ACHN (cell line): ENCODE measurements at places on chromosomes 5 and 9.

DNA sequence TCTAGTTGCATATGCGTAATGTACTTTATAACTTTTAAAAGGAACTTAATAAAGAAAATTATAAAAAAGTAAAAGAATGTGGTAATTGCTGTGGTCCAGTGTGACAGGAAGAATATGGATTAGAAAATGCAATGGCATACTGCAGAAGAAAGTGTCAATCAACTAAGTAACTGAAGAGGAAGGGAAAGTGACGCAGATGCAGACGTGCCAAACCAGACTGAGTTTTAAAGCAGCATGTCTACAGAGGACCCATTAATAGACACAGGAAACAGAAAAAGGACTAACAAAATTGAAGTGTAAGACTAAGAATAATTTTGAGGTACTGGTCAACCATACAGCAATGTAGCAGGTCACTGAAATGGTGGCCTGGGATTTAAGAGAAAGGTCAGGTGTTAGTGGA lies 73.3 kb downstream of the DPYSL3 start:
- DNase-seq, result no peak

- DNase-seq, result peak; percentile 49
These were observed 19.5 kb upstream of the ASPN start for GRCh38 chr9:92501671-92502393.

DNA sequence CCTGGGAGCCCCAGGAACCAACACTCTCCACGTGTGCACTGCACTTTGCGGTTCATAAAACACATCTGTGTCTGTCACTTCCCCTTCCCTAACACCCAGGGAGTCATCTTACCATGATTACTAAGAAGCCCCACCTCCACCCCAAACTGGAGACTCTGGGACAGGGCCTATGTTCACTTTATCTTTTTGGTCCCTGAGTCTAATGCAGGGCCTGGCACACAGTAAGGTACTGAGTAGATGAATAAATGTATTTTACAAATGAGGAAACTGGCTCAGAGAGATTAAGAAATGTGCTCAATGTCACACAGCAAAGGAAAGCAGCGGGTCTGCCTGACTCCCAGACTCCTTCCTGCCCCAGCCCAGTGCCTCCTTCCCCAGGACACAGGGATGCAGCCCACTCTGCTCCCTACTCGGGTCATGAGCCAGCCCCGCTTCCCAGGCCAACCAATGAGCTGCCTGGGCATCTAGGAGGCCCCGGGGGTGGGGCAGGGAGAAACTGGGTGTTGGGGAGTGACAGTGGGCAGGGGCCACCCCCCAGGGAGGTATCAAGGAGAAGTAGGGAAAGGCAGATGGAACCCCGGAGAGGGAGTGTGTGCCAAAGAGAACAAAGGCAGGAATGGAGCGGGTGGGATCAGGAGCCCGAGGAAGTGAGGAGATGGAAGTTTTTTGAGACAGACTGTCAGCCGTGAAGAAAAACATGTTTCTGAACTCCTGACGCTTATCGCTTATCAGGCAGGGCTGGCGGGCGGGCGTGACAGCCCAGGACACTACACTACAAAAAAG lies 30.5 kb downstream of the SHB start:
- no peak for DNase-seq

GRCh38 chr9:31335529-31336234 lies 1048.8 kb upstream of the ACO1 start:
- no peak for DNase-seq

DNA sequence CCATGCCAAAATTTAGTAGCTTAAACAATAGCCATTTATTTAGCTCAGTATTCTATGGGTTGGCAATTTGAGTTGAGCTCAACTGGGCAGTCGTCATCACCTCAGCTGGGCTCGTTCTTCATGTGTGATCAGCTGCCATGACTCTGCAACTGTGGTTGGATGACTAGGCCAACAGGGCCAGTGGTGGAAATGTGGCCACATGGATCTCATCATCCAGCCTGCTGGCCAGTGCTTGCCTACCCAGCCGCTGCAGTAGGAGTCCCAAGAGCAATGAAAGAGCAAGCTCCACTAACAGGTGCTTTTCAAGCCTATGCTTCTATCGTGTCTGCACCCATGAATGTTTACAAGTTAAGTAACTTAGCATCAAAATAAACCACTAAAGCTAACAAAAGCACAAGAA lies 158.0 kb downstream of the ATPSCKMT start:
- no peak for DNase-seq

GRCh38 chr5:133981714-133982113 lies 13.3 kb upstream of the C5orf15 start:
- no peak for DNase-seq

- DNase-seq, result no peak
These were observed 18.1 kb downstream of the GSN start for GRCh38 chr9:121285835-121286687.

GRCh38 chr9:127897193-127897692 lies 2.2 kb downstream of the ST6GALNAC6 start:
- DNase-seq, result no peak

DNA sequence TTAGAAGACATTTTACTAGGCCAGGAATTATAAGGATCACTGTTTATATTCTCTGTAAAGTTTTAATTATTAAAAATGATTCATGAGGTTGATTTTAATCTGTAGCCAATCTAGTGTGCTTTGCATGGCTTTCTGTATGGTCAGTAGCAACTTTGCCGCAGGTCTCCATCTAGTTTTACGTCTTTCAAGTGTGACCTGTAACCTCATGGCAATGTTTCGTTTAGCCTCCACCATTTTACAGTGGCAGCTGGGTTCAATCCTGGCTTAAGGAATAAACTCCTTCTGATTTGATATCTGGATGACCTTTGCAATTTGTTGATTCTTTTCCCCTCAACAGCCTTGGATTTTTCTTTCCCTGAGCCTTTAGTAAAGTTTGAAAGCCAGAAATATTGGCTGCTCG lies 434.5 kb upstream of the CDH9 start:
- DNase-seq, result no peak

GRCh38 chr9:36991516-36992134 lies 42.4 kb downstream of the PAX5 start:
- DNase-seq, result peak; percentile 25

DNA sequence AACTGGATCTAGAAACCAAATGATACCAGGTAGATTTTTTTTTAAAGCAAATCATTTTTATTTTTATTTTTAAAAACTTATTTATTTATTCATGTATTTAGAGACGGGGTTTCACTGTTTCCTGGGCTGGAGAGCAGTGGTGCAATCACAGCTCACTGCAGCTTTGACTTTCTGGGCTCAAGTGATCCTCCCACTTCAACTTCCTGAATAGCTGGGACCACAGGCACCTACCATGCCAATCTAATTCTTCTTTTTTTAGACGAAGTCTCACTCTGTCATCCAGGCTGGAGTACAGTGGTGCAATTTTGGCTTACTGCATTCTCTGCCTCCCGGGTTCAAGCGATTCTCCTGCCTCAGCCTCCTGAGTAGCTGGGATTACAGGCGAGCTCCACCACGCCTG lies 41.3 kb upstream of the CDK20 start:
- DNase-seq, result no peak

- no peak for DNase-seq
These were observed 358.6 kb downstream of the MSX2 start for GRCh38 chr5:175082866-175083590.

DNA sequence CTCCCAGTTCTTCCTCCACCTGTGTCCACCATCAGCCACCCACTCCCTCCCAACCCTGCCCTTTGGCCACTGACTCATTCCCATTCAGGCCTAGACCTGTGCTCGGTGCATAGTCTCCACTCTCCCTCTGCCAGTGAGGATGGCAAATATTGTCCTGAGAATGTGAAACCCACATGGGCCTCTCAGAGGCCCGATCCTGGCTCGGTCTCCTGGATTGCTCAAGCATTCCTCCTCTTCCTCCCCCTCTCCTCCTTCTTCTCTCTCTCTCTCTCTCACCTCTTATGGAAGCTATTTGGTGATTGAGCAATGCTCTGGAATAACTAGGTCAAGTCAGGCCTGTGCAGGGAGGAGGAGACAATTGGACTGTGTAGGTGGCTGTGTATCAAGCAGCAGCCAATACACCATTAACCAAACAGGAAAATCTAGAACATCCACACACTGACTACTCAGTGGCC lies 99.9 kb downstream of the KLF4 start:
- no peak for DNase-seq

DNA sequence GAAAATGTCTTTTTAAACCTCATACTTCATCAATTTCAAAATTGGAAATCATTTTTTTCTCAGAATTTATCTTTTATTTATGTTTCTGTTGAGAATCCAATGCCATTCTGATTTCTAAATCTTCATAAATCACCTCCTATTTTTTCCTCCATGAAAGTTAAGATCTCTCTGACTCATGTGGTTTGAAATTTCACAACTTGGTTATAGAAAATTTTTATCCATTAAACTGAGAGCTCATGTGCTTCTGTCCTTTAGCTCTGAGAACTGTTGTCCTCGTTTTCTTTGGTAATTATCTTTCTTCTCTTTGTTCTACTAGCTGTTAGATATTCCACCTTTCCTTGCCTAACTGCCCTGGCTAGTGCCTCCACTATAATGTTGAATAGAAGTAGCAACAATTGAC lies 1.5 kb upstream of the RNF180 start:
- DNase-seq, result no peak

- peak; percentile 70 for DNase-seq
These were observed 33.5 kb downstream of the SEMA4D start for GRCh38 chr9:89464300-89464901.

- DNase-seq, result peak; percentile 34
These were observed 1.7 kb downstream of the CAMSAP1 start for GRCh38 chr9:135905380-135906258.

DNA sequence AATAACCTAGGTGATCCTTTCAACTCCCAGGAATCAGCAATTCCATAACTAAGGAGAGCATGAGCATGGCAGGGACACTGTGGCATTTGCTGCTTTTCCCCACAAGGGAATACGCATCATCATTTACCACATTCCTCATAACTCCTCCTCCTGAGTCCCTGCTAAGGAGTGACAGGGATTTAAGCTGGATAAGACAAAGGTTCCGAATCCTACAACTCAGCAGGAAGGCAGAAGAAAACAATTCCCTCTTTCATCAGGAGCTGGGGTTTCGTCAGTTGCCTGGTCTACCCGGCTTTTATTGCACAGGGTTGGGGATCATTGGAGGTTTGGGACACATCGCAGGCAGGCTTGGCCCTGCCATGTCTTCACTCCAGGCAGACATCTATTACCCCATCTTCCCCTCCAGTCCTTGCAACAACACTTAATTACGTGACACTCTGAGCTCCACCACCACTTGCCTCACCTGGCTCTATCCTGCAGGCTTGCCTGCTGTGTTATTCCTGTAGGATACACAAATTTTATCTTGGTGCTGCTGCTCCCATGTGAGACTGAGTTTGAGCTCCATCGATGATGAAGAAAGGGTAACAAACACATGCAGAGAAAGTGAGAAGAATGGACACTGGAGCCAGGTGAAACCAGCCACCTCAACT lies 563.0 kb upstream of the KLF4 start:
- DNase-seq, result no peak

DNA sequence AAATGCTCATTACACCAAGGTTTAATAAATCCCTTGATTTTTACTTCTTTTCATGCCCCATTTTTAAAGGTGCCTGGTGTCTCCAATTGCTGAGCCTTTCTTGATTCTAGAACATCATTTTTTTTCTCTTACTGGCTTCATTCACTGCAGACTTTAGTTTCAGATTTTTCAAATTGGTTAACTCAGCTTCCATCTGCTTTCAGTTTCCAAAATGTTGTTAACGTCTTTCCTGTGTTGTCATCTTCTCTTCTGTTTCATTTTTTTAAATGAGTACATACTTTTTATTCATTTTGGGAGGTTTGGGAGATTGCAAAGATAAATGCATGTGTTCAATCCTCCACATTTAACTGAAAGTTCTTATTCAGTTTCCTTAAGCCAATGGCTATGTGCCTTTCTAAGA lies 126.4 kb upstream of the CCNG1 start:
- DNase-seq, result no peak

- DNase-seq, result peak; percentile 92
These were observed 42.4 kb upstream of the TJP2 start for GRCh38 chr9:69131682-69132081.

GRCh38 chr5:82855893-82856550 lies 221.2 kb downstream of the TMEM167A start:
- DNase-seq, result no peak

- DNase-seq, result no peak
These were observed 46.3 kb upstream of the TNFSF15 start for GRCh38 chr9:114852050-114852594.

DNA sequence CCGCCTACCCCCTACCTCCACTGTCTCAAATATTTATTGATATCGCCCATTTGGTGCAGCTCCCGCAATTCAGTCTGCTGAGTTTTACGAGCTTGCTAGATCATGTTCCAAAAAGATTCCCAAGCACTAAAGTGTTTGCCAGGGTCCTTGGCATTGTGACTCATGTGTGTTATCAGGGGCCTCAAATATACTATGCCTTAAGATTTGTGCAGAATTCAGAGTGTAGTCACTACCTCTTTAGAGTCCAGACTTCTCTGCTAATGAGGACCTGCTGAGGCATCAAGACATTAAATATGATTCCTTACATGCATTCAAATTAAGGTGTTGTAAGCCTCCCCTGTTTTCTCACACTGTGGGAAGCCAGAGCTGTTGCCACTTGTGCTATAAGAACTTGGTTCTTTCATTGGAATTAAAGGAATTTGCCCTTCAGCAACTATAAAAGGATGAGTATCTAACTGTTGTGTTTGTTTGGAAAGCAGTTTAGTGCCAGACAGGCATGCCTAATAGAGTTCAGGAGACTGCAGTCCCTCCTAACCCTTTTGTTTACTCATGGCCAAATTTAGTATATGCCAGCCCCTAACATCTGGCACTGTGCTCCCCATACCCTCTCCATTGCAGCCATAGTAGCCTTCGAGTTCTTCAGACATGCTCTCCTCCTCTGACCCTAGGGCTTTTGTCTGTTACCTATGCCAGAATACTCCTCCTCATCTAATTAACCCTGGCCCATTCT lies 316.4 kb downstream of the NR3C1 start:
- no peak for DNase-seq

DNA sequence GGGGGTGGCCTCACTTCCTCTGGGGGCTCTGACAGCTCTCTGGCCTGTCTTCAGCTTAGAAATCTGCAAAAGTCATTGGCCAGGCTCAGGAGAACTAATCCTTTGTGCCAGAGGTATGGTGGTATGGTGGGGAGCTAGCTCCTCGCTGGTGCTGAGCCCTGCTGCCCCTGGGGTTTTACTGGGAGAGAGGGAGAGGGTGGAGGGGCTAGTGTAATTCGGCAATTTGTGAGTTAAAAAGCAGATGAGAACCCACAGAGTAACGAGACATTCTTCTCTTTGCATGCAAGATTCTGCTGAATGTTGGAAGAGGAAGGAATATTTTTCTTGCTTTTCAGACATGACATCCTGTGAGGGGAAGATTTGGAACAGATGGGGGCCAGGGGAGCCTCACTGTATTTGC lies 65.5 kb upstream of the SPRY4 start:
- DNase-seq, result no peak
